ENCODE measurements at places on chromosomes 4 and X.

- DNase-seq = no peak
Observed at GRCh38 chrX:23381099-23382087, 46.7 kb downstream of the PTCHD1 start.

DNA sequence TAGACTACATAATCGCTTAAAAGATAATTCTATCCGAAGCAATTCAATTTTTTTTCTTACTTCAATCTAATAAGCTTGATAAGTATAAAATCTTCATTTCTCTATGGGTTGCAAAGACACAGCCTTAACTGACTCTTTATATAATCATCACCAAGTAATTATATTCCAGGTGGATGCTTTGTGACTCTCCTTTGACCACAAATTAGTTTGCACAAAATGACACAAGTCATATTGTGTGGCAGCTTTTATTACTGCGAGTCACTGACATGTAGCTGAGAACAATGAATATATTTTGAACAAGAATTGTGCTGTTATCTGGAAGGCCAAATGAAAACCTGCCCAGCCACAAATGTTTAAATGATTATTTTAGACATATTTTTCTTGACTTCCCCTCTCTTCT, 1727.8 kb downstream of the ARAP2 start:
- no peak for DNase-seq

- DNase-seq = no peak
Observed at GRCh38 chrX:11968991-11969390, 169.3 kb upstream of the FRMPD4 start.

DNA sequence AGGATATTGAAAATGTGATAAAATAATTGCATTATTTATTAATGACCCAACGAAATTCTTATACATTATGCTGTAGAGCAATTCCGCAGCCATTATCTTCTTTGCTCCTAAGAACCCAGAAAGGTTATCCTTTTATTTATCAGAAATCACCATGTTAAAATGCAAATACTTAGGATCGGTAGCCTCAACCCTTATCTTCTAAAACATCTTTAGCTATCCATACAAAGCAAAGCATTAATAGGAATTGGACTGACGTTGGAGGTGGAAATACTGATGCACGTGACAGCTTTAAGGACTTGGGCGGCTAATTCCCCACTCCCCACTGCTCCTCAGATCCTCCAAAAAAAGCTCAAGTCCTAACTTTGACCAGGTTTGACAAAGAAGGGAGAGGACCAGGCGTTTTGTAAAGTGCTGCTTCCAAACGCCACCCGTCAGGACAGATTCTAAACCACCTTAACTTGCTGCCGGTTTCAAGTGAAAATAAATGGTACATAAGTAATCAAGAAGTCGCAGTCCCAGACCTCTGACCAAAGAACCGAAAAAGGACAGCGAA, 539 bp upstream of the SPCS3 start:
- DNase-seq = no peak

GRCh38 chr4:4327652-4328121, 37.6 kb downstream of the ZBTB49 start:
- no peak for DNase-seq

GRCh38 chr4:152021788-152022438, 261.1 kb upstream of the GATB start:
- DNase-seq = no peak

DNA sequence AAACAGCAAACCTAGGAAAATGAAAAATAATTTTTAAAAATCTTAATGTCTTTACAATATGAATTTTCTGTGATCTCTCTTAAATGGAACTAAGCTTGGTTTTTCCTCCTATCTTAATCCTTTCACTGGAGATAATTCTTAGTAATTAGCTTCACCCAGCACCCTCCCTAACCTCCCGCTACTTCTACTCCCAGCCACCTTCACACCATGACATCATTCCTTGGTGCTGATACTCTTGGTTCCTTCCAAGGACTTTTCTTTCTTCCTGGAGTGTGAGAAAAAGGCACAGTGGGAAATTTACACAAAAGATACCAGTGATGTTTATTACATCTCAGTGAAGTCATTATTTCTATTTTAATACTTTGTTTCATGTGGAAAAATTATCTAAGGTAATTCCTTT, 163.6 kb upstream of the PLAC1 start:
- DNase-seq = no peak

DNA sequence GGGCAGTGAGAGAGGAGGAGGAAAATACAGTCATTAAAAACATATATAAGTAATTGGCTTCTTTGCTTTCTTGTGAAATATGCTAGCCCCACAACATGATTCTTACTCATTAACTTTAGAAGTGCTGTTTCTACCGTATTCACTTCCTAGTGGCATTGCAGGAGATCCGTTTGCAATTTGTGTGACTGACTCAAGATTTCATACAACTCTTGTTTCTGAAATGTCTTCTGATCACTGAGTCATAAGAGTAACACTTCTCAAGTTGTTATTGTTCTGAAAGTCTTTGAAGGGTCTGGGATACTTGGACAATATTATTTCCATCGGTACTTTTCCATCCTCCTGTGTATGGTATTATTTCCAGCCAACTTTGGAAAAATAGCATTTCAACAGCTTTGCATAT, 310.8 kb downstream of the PACRGL start:
- DNase-seq = no peak

DNA sequence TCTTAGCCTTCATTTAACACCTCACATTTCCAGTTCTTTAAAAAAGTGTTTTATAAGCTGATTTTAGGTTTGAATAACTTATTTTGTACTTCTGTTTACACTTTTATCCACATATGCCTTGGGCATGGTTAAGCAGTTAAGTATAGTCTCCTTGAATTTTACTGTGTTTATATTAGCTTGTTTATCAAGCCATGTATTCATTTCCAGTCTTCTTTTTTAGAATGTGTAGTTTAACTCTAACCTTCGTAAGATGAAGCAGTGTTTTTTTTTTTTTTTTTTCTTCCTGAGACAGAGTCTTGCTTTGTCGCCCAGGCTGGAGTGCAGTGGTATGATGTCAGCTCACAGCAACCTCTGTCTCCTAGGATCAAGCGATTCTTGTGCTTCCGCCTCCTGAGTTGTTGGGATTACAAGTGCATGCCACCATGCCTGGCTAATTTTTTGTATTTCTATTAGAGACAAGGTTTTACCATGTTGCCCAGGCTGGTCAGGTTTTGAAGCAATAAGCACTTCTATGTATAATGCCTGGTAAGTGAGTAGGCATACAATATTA, 42.5 kb downstream of the BMP2K start:
- no peak for DNase-seq

DNA sequence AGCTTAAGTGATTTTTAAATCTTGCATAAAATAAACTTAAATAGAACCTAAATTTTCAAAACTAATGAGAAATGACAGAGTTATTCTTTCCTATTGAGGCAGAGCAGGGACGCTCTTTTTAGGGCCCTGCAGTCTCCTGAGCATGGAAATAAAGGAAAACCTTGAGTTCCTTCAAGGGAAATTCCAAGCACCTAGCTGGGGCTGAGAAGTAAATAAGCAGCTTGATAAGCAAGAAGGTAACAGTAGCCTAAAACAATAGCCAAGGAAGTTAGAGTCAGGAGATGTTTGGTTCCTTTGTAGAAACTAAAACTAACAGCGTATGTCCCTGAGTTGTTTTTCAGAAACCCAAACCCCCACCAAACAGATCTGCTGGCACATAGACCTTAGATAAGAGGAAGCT, 174.6 kb downstream of the COL25A1 start:
- DNase-seq = no peak

DNA sequence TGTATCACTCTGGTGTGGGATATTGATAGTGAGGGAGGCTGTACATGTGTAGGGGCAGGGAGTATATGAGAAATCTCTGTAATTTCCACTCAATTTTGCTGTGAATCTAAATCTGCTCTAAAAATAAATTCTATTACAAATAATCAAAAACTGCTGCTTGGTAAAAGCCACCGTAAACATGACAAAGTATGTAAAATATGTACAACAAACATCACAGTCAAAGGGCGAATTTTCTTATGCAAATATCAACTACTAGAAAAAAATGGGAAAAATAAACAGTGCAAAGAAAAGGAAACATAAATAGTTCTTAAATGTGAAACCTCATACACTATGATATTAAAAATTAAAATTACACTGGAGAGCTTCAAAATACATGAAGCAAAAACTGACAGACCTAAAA, 105.1 kb upstream of the DCLK2 start:
- DNase-seq = no peak

DNA sequence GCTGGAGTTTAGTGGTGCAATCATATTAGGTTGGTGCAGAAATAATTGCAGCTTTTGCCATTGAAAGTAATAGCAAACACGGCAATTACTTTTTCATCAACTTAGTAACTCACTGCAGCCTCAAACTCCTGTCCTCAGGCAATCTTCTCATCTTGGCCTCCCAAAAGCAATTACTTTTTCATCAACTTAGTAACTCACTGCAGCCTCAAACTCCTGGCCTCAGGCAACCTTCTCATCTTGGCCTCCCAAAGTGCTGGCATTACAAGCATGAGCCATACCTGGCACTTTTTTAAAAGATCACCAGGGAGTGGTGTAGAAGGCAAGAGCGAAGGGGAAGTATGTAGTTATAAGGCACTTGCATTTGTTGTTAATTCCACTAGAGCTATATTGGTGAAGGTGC, 491.1 kb upstream of the ADGRL3 start:
- no peak for DNase-seq

GRCh38 chr4:87419578-87420249, 2.7 kb upstream of the NUDT9 start:
- DNase-seq = no peak

DNA sequence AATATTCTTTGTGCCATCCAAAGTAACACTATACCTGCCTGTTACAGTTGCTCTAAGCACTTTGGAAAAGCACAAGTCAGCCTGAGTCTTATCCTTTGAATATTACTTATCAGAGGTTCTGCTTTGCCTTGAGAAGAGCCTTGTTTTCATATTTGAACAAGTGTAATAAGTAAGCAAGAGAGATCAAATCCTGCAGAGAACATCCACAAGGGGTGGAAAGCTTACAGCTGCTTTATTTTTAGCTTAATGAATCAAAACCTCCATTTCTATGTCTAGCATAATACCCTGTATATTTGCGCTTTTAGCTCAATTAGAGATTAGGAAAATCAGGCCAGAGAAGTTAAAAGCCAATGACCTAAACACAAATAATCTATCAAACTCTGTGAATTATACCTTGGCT, 139.8 kb downstream of the CDS1 start:
- no peak for DNase-seq

DNA sequence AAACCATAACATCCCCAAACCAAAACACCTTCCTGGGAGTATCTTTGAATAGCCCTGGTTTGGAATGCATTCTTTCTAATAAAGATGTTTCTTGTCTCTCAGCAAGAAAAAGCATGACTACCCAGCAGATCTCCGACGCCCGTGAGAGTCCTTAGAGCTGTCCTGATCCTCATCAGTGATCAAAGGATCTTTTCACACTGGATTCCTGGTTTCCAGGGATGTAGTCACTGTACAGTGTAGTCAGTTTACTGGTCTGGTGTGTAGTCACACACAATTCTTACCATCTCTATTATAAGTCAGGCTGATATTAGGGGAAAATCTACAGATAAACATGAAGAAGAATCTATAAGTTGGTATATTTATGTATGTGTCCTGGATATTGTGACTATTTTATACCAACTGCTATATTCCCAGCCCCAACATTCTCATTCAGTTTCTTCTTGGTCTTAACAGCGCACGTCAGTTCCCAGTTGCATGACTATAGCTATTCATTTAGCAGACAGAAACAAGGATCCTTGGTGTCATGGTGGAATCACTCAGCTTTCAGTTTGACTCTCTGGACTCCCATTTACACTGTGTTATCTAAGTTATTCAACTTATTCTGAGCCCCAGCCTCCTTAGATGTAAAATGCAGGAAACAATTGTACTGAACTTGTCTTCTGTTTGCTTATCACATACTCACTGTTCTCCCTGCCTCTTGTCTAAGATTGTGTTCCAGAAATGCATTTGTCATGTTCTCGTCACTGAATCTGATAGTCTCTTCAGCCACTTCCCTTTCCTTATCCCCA, 68.3 kb downstream of the SLIT2 start:
- DNase-seq = no peak

DNA sequence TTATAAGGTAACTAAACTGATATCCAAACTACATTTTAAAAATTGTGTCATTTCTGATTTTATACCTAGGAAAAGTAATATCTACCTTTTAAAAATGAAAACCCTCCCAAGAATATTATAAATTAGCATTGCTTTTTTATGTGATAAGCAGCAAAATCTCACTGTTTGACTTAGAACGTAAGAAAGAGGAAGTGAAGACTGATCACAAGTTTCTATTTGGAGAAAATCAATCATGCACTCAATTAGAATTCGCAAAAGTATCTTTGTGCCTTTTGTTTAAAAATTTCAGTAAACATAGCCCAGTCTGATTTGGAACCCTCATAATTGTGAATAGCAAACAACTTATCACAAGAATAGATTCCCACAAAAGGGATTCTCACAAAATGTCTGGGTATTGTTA, 142.7 kb downstream of the TENM3 start:
- no peak for DNase-seq

DNA sequence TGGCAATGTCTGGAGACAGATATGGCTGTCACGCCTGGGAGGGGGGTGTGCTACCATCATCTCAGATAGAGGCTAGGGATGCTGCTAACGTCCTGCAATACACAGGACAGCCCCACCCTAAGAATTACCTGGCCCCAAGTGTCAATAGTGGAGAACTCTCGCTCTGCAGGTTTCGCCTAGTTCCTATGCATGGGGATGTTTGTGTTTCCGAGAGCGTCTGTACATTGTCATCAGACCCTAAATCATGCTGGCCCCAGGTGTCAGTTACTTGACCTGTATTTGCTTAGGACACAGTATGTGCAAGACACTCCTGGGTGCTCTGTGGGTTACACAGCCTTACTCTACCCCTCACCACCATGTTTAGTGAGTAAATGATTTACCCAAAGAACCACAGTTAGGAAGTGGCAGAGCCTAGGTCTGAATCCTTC, 90.8 kb downstream of the AFF1 start:
- DNase-seq = no peak

- no peak for DNase-seq
Observed at GRCh38 chr4:1218634-1219565, 30.0 kb downstream of the CTBP1 start.

All from HFF-Myc (cell line).